A673 (cell line): ENCODE measurements at places on chromosomes 7 and 10. TPM values are rescaled to one million over a fixed set of nuclear protein-coding genes. Genes with fewer than 3 reads are reported as not detected.

Gene LIPN
- total RNA-seq, result not detected in 2 replicates

Gene OR6V1
- not detected in 2 replicates for total RNA-seq

Gene NPC1L1
- total RNA-seq, result not detected in 2 replicates

Gene HOXA3
- not detected in 2 replicates for total RNA-seq

Gene CBX3
- 228 TPM in 2 replicates for total RNA-seq

Gene TRPV6
- not detected in 2 replicates for total RNA-seq

Gene HOXA9
- total RNA-seq, result not detected in 2 replicates

Gene KNDC1
- not detected in 2 replicates for total RNA-seq

Gene C10orf53
- total RNA-seq, result not detected in 2 replicates

Gene KAZALD1
- total RNA-seq, result 12.5 and 19.2 TPM in 2 replicates

Gene ACTA2
- 52.2 and 78.4 TPM in 2 replicates for total RNA-seq
